GM12891 (cell line): ENCODE measurements at places on chromosomes 12 and 14.

DNA sequence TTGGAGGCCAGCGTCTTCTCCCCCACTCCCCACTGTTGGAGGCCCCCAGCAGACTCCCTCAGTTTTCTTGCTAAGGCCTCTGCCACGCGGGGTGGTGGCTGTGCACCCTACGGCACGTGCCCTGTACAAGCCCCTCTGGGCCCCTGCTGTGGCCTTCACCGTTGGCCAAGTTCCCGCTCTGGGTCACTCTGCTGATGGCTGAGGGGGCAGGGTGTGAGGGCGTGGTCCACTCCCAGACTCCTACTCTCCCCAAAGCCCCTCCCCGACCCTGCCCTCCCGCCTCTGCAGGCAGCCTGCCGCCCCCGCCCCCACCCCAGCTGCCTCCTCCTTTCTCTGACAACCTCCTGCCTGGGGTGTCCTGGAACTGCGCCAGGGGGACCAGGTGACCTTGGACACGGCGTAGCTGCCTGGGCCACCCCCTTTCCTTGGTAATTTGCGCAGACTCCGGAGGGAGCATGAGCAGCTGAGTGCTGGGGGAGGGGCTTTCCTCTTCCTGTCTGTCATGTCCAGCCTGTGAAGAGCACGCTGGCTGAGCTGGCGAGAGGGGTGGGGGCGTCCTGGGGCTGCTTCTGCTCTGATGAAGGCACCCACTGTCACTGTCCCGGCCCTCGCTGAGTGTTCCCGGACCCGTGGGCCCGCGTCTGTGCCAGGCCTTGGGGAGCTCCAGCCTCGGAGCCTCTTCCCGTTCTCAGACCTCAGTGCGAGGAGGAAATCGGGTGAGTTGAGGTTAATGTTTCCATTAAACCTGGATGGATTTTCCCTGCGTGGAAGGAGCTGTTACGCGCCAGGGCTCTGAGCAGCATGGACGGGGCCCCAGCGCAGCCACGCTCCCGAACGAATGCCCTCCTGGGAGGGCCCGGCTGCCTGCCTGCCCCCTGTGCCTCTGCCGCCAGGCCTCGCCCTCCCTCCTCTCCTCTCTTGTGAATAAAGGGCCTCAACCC is 85.0 kb downstream of the KIF26A start:
- DNase-seq, result no peak

- DNase-seq, result no peak
These were observed 146.7 kb downstream of the DYRK2 start for GRCh38 chr12:67795236-67795635.

DNA sequence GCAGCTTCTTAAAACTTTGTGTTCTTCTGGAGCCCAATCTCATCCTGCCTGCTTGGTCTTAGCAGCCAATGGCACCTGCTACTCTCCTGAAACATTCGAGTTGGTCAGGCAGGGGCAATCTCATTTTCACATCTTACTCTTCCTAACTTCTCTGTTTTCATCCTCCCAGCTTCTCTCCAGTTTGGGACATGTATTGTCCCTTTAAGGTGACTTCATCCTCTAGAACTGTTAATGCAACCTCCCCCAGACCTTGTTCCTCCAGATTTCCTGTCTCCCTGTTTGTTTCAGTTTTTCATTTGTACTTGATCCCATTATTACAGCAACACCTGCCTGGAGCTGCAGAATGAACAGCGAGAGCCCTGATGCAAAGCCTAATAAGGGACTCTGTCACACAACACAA is 31.3 kb downstream of the SERPINA11 start:
- DNase-seq, result no peak

GRCh38 chr14:91935586-91935985 is 11.9 kb downstream of the FBLN5 start:
- DNase-seq, result no peak

DNA sequence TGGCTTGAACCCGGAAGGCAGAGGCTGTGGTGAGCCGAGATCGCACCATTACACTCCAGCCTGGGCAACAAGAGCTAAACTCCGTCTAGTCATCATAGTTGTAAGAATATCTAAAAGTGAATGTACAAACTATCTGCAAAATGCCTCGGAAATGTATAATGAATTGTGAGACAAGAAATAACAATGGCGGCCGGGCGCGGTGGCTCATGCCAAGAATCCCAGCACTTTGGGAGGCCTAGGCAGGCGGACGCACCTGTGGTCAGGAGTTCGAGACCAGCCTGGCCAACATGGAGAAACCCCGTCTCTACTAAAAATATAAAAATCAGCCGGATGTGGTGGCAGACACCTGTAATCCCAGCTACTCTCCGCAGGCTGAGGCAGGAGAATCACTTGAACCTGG is 9.7 kb downstream of the PPP2R5E start:
- no peak for DNase-seq

DNA sequence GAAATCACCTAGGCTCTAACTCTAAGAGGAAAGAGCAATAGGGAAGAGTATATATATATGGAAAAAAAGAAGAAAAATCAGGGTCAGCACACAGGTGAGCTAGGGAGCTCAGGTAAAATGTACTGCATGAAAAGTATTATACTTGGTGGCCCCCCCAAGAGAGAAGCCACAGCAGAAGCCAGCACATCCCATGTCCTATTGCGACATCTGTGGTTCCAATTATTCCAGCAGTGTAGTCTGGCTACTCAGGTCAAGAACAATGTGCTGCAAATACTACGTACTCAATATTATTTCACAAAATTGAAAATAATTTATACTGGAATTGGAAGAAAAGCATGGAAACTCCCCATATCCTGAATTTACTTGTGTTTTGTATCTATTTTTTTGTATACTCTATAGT is 85.5 kb downstream of the CEP83 start:
- no peak for DNase-seq
